ENCODE measurements at places on chromosomes 5 and 9. TPM values are rescaled to one million over a fixed set of nuclear protein-coding genes. Genes with fewer than 3 reads are reported as not detected.

The AIF1L gene
- 23.3 TPM for total RNA-seq

The GALNT10 gene
- total RNA-seq, result 23.4 TPM

The PDE6A gene
- 2.5 TPM for total RNA-seq

The GMCL2 gene
- total RNA-seq, result not detected

The EDIL3 gene
- total RNA-seq, result not detected

The CDK5RAP2 gene
- total RNA-seq, result 68.2 TPM

- no peak for DNase-seq
Observed at GRCh38 chr9:110810262-110810976, 141.8 kb downstream of the MUSK start.

DNA sequence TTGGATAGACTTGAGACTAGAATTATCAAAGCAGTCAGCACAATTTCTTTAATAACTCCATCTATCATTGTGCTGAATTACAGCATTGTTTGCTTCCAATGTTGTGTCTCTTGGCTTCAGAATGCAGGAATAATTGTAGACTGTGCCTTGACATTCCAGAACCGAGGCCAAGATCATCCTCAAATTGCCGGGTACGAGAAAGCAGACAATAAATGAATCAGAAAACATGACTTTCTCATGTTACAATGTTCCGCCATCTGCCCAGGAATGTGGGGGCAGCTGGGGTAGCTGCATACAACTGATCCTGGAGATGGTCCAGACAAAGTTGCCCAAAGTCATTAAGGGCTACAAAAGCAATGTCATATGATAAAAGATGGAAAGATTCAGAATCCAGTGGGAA is 206.2 kb upstream of the SGCD start:
- no peak for DNase-seq

- DNase-seq, result no peak
Observed at GRCh38 chr9:110064803-110065202, 143.2 kb downstream of the C9orf152 start.

DNA sequence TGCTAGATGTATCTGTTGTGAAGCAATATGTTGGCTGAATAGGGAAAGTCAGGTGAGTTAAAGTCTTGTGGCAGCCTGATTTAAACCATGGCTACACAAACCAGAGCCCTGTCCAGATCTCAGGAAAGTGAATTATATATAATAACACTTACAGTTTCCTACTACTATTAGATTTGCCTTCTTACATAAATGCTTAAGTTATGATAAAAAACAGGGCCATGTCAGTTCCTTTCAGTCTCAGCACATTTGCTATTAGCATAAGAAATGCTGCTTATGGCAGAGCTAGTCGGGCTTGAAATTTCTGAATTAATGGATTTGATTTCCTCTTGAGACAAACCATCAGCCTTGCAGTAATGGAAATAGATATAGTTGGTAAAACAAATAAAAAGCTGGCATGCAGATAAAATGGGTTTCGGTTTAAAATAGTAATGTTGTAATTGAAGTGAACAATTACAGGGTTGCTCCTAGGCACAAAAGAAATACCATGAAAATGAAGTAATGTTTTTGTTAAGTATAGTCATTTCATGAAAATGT is 664.2 kb upstream of the ZNF608 start:
- no peak for DNase-seq

DNA sequence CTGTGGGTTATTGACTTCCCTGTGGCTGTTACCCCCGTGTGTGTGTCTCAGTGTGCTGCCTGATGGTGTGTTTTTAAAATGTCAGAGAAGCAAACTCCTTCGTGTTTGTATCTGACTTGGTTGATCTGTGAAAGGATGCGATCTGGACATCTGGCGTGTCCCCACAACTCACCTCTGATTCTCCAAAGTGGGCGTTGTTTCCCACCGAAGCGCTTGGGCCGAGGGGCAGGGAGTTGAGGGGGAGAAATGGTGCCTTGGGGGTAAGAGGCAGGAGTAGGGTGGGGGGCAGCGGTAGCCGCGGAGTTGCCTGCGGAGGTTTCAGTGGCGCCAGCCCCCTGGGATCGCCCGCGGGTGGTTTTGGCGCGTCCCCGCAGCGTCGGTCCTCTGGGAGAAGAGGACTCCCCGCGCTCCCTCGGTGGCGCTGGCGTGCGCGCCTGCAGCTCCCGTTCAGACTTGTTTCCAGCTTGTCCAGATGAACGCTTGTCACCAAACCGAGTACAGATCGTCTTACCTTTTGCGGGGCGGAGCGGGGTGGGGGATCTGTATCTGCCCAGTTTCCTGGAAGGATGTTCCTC is 1.1 kb downstream of the MAST4 start:
- peak; percentile 43 for DNase-seq

GRCh38 chr9:71824257-71824656 is 55.9 kb upstream of the CEMIP2 start:
- no peak for DNase-seq

- DNase-seq, result no peak
Observed at GRCh38 chr5:79806741-79807140, 117.1 kb downstream of the CMYA5 start.

DNA sequence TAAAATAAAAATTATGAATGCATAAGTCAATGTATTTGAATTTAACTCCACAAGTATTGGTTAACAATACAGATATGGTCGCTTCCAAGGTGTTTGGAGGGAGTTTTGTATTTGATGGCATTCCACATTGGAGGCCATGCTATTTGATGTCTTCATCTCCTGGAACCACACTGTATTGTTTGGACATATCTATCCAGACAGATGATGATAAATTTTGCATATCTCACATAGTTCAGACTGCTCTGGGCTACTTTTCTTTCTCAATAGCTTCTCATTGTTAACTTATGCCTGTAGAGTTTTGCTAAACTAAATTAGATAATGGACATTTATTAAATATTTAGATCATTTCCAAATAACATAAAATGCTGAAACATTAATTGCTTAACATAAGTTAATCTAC is 58.0 kb downstream of the CDKN2A start:
- DNase-seq, result no peak

GRCh38 chr5:179393078-179393477 is 47.8 kb upstream of the ADAMTS2 start:
- DNase-seq, result no peak

DNA sequence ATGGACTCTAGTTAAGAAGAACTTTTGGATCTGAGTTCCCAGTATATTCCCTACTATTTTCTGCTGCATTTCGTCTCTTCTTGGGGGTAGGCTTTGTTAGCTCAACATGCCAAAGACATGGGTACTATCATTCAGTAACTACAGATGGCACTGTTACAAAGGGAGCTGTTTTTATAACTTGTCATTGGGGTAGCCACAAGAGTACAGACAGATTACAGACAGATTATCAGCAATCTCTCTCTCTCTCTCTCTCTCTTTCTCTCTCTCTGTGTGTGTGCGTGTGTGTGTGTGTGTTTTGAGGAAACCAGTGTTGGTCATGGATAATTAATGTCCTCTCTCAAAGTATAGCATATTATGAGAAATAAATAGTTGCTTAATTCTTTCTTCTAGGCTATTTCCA is 116.1 kb downstream of the WDR70 start:
- DNase-seq, result no peak

DNA sequence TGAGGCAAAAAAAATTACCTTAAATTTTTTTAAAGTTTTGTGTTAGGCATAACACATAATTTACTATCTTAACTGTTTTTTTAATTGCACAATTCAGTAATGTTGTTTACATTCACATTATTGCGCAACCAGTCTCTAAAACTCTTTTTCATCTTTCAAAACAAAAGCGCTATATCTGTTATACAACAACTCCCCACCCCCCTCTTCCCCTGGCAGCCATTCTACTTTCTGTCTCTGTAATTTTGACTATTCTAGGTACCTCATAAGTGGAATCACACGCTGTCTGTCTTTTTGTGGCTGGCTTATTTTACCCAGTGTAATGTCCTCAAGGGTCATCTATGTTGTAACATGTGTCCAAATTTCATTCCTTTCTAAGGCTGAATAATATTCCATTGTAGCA is 241.5 kb upstream of the DMRT1 start:
- DNase-seq, result no peak
